Central memory CD4-positive, alpha-beta T cell (primary cell): ENCODE measurements at places on chromosomes 12 and 14.

DNA sequence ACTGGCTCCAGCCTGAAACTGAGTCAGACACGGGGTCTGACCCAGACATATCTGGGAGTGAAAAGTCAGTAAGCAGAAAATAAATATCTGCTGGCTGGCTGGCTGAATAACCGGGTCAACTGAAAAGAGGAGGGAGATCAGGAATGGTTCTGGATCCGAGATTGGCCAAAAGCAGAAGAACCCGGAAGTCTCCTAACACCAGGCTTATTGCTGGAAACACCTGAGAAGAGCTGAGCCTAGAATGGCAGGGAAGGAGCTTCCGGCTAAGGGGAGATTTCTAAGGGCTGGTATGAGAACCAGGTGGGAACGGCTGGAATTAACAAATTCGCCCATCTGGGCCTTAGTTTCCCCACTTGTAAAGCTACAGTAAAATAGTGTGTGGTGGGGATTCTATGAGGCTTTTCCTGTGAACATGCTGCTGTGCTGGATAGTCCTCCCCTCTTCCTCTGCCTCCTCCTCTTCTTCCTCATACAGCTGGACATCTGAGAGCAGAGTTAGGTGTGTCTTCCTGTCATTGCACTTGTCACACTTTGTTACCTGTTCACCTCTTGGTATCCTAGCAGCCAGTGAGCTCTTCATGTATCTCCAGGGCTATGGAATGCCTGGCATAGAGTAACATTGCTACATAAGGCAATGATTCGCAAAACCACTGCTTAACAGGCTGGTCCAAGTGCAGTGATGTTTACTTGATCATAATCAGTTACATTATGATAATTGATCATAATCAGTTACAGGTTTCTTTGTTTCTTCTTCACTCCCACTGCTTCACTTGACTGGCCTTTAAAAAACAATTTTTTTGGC lies 2.0 kb upstream of the SHMT2 start:
- no peak for DNase-seq

- DNase-seq: no peak
These were observed 225.3 kb upstream of the PELI2 start for GRCh38 chr14:55892906-55893305.

- DNase-seq: peak; percentile 65
These were observed 5.5 kb upstream of the CISTR start for GRCh38 chr12:53757101-53757770.

DNA sequence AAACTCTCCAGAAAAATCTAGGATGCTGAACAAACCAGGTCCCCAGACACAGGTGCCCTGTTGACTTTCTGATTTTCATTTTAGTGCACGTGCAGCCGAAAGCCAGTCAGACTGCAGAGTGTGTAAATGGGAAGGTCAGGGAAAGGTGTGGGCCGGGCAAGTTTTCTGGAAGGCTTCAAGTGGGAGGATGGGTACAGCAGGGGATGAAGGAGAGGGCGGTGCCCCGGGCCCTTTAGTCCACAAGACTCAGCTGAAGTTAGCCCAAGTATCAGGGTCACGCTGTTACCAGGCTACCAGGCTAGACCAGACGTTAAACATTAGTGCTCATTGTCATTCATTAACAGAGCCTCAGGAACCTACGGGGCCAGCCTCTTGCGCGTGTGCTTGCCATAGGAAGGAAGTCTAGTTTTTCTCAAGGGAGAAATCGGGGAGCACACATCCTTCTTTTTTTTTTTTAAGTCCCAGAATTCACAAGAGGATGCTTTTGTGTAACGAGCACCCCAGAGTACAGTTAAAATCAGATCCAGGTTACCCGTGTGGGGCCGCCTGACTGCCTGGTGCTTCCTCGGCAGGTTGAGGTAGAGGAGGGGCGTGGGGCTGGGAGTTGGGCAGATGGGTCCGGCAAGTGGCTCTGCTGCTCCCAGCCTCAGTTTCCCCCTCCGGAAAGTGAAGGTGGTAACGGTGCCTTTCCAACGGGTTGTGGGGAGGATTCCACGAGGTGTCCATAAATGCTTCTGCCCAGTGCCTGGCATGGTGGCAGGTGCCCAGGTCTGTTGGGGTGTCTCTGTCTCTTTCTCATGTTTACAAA lies 19.1 kb downstream of the BCL7A start:
- DNase-seq: no peak

DNA sequence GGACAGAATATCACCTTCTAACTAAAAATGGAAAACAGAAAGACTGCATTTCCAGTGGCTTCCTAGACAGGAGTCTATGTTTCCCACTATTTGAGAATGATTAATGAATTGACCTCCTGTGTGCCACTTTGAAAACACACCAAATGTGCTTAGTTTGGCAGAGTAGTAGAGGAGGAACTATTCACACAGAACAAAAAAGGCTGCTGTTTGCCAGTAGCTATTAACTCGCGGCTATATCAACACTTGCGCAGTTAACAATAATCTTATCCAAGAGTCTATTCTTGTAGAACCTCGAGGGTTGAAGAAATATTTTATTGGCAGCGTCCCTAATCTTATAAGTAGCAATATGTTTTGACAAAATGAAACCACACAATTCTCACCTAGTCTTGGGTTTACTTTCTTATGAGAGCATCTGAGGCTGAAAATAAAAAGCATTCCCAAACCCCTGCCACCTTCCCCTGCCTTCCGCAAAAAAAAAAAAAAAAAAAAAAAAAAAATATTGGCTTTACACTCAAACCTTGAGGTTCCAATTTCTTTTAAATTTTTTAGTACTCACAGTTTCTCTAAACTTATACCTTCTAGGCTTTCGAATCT lies 127.3 kb upstream of the FLRT2 start:
- no peak for DNase-seq
